ENCODE measurements at places on chromosomes 2 and 18.

- no peak for DNase-seq
Measured at GRCh38 chr2:216502381-216503158, 3.9 kb downstream of the RPL37A start.

- no peak for DNase-seq
Measured at GRCh38 chr2:156728328-156728727, 292.1 kb downstream of the GPD2 start.

DNA sequence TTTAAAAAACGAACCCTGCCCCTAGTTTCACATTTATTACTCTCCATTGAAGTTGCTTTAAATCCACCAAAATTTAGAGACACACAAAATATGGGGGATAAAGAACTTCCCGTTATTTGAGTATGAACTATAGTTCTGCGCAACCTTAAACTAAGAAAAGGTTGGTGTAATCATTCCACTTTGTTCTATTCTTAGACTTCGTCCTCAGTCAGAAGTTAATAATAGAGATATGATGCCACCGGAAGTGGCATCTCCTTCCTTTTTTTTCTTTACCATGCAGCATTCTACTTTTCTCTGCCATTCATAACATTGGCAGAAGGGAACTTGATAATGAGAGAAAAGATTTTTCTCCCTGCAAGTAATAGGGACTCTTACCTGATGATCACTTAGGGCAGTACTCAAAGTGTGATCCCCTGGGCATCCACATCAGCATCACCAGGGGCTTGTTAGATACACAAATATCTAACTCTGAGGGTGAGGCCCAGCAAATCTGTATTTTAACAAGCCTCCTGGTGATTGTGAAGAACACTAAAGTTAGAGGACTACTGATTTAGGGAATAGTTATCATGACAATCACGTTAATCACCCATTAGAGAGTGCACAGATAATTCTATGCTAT is 147.7 kb upstream of the DTNA start:
- DNase-seq = no peak

DNA sequence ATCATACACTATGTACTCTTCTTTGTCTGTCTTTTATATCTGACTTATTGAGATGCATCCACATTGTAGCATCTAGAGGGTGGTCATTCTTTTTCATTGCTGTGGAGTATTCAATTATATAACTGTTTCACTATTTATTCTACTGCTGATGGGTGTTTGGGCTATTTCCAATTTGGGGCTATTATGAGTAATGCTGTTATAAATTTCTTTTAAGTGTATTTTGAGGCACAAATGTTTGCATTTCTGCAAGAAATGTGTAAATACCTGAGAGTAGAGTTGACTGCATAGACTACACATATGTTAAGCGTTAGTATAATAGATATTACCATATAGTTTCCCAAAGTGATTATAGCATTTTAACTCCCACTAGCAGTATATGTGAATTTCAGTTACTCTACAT is 26.9 kb upstream of the PPP1R1C start:
- DNase-seq = no peak

GRCh38 chr18:289026-289425 is 21.2 kb upstream of the THOC1 start:
- no peak for DNase-seq

All from NCI-H526 (cell line).